Foreskin keratinocyte (primary cell): ENCODE measurements at places on chromosomes 7 and 10. TPM values are rescaled to one million over a fixed set of nuclear protein-coding genes. Genes with fewer than 3 reads are reported as not detected.

GRCh38 chr7:78779788-78780187 lies 673.7 kb downstream of the MAGI2 start:
- no peak for DNase-seq

GRCh38 chr7:115066634-115067033 lies 144.7 kb downstream of the MDFIC start:
- DNase-seq: no peak

GRCh38 chr7:146937836-146938235 lies 821.2 kb downstream of the CNTNAP2 start:
- DNase-seq: no peak

- no peak for DNase-seq
These were observed 80.3 kb upstream of the LYZL2 start for GRCh38 chr10:30709700-30710358.

GRCh38 chr10:107371801-107372200 lies 207.3 kb upstream of the SORCS1 start:
- DNase-seq: no peak

Gene PLAC9
- total RNA-seq: not detected in 2 replicates
